ENCODE measurements at places on chromosomes 7 and 10.

DNA sequence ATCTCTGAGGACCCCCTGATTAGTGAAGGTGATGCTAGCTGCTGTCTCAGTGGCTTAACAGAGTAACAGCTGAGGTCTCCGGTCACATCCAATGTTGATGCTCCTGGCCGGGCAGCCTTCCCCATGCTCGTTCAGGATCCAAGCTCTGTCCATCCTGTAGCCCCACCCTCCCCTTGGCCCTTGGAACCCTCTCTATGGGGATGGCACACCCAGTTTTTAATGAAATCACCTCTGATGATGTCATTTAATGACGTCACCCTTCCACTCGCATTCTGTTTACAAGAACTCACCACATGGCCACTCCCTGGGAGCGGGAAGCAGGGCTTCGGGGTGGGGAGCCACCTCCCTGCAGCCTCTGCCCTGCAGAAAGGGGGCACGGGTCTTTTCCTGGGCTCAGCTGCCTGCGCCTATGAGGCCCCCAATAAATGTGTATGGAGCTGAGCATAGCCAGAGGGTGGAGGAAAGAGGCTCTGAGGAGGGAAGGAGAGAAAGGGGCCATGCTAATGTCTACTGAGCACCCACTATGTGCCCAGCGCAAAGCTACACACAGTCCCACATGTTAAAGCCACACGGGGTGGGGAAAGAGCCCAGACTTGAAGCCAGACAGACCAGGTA is 95.5 kb downstream of the OAT start:
- DNase-seq = no peak

DNA sequence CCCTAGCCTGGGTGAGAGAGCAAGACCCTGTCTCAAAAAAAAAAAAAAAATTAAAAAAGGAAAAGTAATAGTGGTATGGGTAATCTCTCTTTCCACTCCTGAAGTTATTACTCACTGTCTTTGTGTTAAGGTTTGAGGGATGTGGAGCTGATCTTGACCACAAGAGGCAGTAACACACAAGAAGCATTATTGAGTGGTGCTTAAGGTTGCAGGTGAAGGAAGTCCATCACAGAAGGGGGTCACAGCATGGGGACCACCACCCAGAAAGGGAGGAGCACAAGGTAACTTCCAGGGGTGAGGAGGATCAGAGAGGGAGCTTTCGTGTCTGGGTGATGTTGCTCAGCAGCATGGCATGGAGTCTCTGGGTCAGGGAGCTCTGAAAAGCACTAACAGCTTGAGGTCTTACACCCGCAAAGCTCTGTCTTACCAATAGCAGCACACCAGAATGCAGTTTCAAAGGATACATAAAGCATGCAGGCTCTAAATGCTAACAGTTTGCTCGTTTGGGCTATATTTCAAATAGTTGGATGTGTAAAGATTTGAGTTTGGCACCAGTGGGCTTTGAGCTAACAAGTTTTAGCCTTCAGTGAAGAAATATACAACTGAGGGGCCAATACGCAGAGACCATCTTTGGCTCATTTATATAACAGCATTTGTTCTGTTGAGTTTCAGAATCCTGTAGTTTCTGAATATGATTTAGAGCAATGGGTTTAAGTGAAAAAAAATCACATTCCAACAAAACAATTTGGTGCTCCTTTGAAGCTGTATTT is 100.4 kb upstream of the DNAJC1 start:
- no peak for DNase-seq

DNA sequence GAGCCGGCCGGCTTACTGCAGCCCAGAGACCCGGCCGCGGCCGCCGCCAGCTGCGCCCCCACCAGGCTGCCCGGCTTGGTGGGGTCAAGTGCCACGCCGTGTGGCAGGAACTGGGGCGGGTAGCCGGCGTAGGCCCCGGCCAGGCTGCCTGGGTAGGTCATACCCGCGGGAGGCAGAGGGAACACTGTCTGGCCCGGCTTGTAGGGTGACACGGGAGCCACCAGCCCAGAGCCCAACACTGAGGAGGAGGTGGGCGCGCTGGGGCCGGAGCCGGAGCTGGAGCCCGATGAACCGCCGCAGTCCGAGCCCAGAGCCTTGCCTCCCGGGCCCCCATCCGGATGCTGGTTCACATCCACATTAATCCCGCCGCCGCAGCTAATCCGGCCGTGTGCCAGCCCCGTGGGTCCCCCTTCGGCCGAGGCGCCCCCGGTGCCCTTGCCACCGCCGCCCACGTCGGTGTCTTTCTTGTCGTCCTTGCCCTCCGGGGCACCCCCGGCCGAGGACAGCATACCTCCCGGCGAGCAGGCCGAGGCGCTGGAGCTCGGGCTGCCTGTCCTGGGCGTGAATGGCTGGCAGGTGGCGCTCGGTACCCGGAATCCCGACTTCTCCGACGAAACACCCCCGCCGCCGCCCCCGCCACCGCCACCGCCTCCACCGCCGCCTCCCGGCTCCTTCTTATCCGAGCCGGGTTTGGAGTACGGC is 2.0 kb downstream of the ZNF503 start:
- DNase-seq = no peak

DNA sequence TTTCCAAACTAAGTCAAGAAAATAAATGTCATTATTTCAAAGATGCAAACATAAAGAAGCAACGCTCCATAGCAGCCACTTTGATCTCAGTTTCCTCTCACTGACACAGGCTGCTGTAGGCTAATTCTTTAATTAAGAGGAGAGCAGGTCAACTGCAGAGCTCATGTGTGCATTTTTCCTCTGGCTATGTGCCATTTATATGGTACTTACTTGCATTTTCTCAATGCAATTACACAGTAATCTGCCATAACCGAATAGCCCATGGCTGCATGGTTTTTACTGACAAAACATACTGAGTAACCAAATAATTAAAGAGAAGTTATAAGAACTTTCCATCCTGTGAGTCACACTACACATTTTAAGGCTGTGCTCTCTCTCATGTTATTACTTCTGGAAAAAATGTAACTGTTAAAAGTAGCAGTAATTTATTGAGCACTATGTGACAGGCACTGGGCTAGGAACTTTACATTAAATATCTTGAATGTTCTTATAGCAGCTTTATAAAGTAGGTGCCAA is 122.0 kb downstream of the ELAPOR2 start:
- no peak for DNase-seq

- no peak for DNase-seq
These were observed 42.7 kb upstream of the BRAF start for GRCh38 chr7:140967438-140967837.

DNA sequence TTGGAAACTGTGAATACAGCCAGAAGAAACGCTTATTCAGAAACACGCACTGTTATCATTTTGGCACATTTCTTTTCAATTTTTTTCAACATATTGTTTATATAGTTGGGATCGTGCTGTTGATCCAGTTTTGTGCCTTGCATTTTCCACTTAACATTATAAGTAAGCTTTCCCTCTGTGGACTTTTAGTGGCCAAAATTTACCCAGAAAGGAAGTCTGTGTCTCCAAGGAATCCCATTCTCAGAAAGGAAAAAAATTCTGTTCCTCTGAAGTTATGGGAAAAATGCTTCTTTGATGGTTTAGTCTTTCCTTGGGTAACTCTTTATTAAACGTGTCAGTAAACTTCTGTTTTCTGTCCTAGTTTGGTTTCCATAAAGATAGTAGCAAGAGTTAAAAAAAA is 280.0 kb downstream of the REEP3 start:
- no peak for DNase-seq

DNA sequence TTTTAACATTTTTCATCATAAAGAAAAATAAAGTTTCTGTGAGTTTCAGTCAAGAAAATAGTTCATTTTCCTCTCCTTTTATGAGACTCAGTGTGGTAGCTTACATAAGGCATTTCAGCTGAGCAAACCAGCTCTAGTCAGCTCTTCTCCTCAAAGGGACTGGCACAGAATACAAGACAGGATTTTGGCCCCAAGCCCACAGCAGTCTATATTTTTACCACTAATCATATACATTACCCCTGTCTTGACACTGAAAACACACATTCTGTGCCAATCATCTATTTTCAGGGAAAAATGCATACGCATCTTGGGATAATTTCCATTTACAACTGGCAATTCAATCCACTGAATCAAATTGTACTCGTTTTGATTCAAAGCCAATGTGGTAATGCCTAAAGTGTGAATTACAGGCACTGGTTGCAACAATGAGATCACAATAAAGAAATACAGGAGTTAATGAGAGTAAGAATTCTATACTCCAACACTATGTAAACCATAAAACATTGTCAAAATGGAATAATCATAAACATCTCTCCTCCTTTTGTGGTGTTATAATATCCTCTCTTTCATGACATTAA is 186.4 kb downstream of the CACNA2D1 start:
- no peak for DNase-seq

GRCh38 chr7:128165927-128166420 is 75.1 kb upstream of the LEP start:
- DNase-seq = no peak

DNA sequence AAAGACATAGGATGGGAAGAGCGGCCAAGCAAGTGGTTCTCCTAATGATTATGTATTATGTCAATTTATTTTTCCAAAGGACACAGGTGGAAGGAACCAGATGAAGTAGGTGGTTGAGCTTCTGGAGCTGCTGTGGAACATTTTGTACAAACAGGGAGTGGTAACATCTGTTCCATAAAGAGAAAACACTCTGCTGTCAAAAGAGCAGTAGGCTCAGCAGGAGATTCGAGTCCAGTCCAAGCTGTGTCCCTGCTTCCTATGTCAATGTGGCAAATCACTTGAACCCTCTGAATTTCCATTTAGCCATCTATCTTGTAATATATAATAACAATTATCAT is 448.0 kb upstream of the ANKRD30A start:
- DNase-seq = no peak

DNA sequence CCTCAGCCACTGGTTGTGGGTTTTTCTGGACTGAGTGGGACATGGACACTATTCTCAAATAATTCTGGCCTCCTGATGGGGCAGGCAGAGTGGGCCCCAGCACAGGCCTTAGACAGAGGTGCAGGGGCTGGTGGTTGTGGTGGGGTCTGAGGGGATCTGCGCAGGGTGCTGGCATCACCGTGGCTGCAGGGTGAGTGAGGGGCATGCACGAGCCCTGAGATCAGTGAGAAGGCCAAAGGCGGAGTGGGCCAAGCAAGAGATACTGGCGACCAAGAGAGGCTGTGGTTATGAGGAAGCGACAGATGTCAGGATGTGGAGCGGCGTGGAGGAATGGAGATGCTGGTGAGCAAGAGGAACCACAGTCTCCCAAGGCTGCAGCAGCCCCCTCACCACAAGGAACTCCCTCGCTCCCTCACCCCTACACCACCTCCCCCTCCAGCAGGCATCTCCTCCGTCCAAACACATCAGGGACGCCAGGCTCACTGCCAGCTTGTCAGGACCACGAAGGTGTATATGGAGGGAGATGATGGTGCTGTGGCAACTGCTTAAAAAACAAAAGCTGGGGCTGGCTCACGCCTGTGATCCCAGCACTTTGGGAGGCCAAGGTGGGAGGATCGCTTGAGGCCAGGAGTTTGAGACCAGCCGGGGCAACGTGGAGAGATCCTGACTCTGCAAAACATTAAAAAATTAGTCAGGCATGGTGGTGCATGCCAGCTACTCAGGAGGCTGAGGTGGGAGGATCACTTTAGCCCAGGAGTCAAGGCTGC is 9.6 kb downstream of the PRF1 start:
- DNase-seq = no peak

- DNase-seq = no peak
These were observed 194.4 kb downstream of the PLXNA4 start for GRCh38 chr7:132381742-132382472.

DNA sequence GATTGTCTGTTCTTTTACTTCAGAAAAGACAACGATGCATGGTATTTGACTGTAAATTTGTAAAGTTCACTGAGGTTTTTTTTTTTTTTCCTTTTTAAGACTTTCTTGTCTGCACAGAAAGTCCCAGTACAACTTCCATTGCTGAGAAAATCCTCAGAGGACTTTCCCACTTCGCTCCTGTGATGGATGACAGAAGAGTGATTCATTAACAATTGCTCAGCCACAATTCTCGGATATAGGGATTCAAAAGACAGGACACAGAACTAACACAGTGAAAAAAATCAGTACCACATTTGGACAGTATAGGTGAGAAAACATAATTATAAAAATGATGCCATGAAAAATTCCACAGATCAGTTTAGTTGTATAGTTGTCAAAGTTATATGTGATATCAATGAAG is 48.0 kb downstream of the SEC23IP start:
- DNase-seq = no peak

- DNase-seq = no peak
These were observed 18.6 kb downstream of the RABGEF1 start for GRCh38 chr7:66758950-66759628.

DNA sequence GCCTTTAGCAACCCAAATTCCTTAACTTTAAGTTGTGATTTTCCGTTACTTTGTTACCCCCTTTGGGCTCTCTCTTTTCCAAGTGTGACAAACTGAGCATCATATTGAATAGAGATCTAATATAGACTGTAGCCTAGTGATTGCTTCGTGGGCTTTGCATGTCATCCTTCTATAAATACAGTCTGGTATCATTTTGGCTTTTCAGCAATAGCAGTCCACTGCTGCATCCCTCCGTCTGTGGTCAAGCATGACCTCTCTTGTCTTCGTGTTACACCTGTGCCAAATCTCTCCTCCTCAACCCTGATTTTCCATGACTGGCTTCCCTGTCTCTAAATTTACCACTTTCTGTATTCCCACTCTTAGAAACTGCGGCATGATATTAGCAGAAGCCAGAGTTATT is 53.8 kb upstream of the AGK start:
- no peak for DNase-seq

All from smooth muscle cell of the brain vasculature (primary cell).